ENCODE measurements at places on chromosomes 6 and 20.

GRCh38 chr6:157614026-157614568 is 208.9 kb upstream of the SNX9 start:
- DNase-seq, result no peak

GRCh38 chr6:25930532-25931410 is at the start of gene SLC17A2:
Gene SLC17A2, minus strand, starts transcription at chr6:25930691. Its CDS starts 4,895 bp downstream, at chr6:25925796.
- no peak for DNase-seq

DNA sequence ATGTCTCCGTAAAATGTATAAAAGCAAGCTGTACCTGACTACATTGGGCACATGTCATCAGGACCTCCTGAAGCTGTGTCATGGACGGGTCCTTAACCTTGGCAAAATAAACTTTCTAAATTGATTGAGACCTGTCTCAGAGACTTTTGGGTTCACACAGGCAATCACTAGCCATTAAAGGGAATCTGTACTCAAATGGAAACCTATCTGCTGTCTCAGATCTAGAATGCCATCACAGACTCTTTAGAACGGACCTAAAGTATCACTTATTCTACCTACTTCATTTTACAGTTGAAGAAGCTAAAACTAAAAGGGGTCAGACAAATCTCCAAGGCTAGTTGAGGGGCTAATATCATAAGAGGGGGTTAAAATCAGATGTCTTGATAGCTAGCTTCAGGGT is 11.1 kb downstream of the SAMD3 start:
- DNase-seq, result no peak

DNA sequence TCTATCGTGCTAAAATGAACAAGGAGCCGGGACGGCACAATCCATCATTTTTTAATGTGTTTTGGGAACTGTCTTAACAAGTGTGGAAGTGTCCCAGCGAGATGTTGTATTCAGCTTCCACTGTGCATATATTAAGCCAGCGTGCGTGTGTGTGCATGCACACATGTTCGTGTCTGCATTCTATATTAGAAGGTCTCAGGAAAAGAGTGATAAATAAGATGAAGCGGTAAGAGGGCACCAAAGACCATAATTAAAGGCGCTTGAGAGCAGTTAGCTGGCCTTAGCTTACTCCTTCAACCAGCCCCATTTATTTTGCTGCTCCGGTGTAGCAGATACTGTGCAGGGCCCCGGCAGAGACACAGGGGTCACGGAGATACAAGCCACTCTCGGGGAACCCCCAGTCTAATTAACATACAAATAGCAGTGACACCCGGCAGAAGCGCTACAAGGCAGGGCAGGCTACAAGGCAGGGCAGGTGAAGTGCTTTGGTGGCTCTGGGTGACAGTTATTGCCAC is 206.5 kb upstream of the RREB1 start:
- no peak for DNase-seq

GRCh38 chr6:113629975-113630737 is 227.0 kb upstream of the MARCKS start:
- no peak for DNase-seq

DNA sequence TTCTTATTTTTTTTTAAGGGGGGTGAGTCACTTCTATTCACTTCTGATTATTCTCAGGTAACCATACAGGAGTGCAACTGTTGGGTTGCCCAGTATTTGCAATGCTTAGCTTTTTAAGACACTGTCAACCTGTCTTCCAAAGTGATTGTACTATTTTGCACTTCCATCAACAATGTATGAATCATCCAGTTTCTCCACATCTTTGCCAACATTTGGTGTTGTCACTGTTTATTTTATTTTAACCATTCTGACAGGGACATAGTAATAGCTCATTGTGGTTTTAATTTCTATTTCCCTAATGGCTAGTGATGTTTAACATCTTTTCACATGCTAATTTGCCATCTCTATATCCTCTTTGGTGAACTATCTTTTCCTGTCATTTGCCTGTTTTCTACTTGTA is 1.4 kb upstream of the SLC13A3 start:
- DNase-seq, result no peak

GRCh38 chr6:123745895-123746294 is 57.8 kb upstream of the NKAIN2 start:
- DNase-seq, result no peak

DNA sequence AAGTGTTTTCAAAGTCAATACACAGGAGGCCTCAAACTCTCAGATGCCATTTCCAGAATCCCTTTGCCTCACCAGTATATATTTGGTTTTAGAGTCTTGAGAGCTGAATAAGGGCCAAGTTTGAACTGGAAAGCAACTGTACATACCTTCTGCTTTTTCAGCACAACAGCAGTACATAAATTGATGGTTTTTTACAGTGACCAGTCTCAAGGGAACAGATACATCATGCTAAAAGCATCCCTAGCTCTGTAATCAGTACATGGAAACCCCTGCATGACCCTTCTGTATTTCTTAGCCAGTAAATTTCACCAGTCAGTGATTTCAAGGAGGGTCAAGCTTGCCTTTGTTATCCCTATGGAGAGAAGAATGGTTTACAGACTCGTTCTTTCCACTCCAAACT is 40.6 kb upstream of the ECHDC1 start:
- no peak for DNase-seq

DNA sequence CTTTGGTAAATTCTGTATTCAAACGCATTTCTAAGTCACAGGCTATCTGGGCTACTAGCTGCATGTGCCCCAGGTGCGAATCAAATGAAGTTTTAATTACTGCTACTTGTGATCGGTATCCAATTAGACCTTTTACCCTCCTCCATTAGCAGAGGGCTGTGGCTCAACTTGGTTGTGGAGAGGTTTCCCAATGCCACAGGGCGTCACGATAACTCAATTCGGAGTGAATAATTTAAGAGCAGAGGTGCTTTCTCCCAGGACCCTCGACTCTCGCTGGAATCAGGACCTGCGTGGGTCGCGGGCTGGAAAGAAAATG is 640 bp downstream of the SAYSD1 start:
- no peak for DNase-seq

DNA sequence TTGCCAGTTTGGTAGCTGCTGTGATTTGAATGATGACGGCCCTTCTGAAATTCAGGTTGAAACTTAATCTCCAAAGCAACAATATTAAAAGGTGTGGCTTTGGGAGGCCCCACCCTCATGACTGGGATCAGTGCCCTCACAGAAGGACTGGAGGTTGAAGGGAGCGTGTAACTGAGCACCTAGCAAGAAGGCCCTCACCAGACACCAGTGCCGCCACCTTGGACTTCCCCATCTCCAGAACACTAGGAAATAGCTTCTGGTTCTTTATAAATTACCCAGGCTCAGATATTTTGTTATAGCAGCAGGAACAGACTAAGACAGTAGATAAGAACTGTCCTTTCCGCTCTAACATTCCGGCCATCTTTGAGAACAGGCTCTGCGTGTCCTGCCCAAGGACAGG is 243.1 kb downstream of the DLL1 start:
- no peak for DNase-seq
